ENCODE measurements at places on chromosomes 13 and 19. TPM values are rescaled to one million over a fixed set of nuclear protein-coding genes. Genes with fewer than 3 reads are reported as not detected.

GRCh38 chr13:29568731-29569130 is 26.8 kb downstream of the SLC7A1 start:
- no peak for DNase-seq
- H3K27ac ChIP-seq = no peak overlapping the region
- H3K4me1 ChIP-seq = peaks cover 11% of the 10 kb centered on the region
- no peak overlapping the region for H3K4me3 ChIP-seq

- no peak for DNase-seq
- H3K27me3 ChIP-seq = no peaks in the 10 kb centered on the region
- no peak overlapping the region for H3K4me3 ChIP-seq
- no peaks in the 10 kb centered on the region for H3K4me1 ChIP-seq
Measured at GRCh38 chr13:110468986-110469495, 92.5 kb downstream of the RAB20 start.

- no peak for DNase-seq
- peaks cover 4% of the 10 kb centered on the region for H3K4me1 ChIP-seq
- no peaks in the 10 kb centered on the region for H3K27me3 ChIP-seq
Measured at GRCh38 chr13:110042253-110042950, 256.0 kb upstream of the IRS2 start.

- H3K27ac ChIP-seq = peak overlapping the region; percentile 81
- H3K36me3 ChIP-seq = peaks cover 6% of the 10 kb centered on the region
- no peaks in the 10 kb centered on the region for H3K27me3 ChIP-seq
Measured at GRCh38 chr19:42282819-42283187, 13.8 kb downstream of the CIC start.

DNA sequence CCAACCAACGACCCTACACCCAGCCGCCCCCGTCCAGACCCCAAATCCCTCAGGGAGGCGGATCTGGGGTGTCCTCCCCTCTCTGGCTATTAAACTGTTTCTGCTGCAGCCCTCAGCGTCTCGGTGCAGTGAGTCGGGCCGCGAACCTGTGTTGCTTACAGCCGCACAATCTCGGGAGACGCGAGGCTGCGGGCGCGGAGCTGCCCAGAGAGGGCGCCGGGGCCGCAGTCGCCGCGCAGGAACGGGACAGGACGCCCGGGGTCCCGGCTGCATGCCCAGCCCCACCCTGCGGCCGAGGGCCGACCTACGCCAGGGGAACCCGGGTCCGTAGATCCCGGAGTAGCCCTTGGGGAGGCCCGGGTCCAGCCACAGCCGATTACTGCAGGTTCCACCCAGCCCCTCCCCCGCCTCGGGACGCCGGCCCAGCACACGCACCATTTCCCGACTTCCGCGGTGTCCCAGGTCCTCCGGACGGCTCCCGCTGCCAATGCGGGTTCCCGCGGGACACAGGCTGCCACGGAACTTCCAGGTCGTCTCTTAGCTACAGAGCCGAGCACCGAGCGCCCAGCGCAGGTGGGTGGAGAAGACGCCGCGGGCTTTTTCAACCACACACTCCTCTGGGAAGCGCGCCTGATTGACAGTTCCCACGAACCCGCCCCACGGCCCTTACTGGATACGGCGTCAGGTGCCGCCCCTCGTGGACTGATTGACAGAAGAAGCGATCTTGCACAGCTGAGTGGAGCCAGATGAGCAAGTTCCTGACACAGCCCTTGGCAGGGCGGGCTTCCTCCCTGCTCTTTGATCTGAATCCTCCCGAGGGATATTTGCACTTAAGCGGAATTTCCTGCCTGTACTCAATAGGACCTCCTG is at the start of gene ZNF799:
ZNF799 (minus strand) TSS at position 639 of the 870 bp plus-strand sequence; CDS start at position 438, 201 bp downstream.
- H3K27me3 ChIP-seq = no peaks in the 10 kb centered on the region
- no peaks in the 10 kb centered on the region for H3K36me3 ChIP-seq
- peak; percentile 93 for DNase-seq
- peak within 1 kb of the TSS; percentile 82 for H3K27ac ChIP-seq
- H3K4me3 ChIP-seq = peak within 1 kb of the TSS; percentile 54

DNA sequence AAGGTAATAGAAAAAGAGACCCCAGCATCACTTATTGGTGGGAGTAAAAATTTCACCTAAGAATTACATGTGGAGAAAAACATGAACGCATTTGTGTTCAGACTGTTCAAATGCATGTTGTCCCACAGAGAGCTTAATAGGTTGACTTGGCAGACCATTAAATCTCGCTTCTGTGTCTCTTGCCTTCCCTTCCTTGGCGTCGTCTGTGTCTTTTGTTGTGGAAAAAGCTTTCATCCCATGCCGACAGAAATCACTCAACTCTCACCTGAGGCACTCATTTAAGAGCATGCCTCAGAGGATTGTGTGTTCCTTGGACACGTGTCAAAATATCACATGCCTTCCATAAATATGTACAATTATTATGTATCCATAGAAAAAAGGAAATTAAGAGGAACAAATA is 24.4 kb upstream of the CACNA1A start:
- no peaks in the 10 kb centered on the region for H3K27me3 ChIP-seq
- DNase-seq = no peak
- H3K27ac ChIP-seq = no peak overlapping the region
- no peaks in the 10 kb centered on the region for H3K36me3 ChIP-seq

DNA sequence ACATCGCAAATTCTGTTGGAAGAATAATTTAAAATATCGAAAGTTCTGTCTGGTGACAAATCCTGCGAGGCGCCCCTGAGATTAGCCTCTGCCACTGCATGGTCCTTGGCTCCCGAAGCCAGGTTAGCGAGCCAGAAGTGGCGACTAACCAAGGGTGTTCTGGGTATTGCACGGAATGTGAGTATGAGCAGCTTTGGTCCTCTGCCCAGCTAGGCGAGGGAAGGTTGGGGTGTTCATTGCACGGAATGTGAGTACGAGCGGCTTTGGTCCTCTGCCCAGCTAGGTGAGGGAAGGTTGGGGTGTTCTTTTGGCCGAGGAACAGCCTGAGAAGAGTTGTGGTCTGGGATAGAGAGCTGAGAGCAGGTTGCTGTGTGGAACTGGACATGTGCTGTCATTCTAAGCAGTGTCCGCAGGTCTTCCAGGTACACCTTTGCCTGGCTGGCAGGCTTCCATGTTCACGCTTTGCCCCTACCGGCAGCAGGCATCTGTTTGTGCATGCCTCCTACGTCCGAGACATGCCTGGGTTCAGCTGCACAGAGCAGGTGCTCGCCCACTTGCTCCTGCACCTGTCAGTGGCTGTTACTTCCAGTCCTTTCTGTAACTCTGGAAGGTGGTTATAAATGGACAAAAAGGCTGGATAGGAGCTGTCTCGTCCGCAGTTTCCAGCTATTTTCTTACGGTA is 18.3 kb upstream of the TEX29 start:
- H3K4me1 ChIP-seq = no peaks in the 10 kb centered on the region
- peaks cover 30% of the 10 kb centered on the region for H3K36me3 ChIP-seq
- no peak for DNase-seq
- no peaks in the 10 kb centered on the region for H3K27me3 ChIP-seq
- no peak overlapping the region for H3K4me3 ChIP-seq

Gene SLC10A2
- not detected for total RNA-seq

Gene RNF113B
- not detected for total RNA-seq

Gene WDR88
- total RNA-seq = not detected

Measured in cardiac muscle cell (in vitro differentiated cells and primary cell).